ENCODE measurements at places on chromosomes 2 and 18.

DNA sequence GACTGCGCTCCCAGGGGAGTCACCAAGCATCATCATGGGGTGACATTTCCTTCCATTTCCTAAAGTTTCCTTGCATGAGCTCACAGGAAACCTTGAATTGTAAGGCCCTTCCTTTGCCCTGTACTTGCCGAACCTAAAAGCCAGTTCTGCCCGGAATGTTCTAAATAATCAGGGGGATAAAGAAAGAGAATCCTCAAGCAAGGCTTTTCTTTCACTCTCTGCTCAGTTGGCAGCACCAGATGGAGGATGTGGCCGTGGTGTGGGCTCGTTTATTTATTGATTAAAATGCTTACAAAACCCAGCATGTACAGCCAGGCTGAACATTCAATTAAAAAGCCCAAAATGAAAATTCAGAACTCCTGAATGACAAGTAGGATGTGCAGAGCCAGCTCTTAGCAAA is 170.5 kb downstream of the SH3RF3 start:
- no peak for DNase-seq

GRCh38 chr18:79738581-79739439 is 58.9 kb upstream of the KCNG2 start:
- DNase-seq, result no peak

DNA sequence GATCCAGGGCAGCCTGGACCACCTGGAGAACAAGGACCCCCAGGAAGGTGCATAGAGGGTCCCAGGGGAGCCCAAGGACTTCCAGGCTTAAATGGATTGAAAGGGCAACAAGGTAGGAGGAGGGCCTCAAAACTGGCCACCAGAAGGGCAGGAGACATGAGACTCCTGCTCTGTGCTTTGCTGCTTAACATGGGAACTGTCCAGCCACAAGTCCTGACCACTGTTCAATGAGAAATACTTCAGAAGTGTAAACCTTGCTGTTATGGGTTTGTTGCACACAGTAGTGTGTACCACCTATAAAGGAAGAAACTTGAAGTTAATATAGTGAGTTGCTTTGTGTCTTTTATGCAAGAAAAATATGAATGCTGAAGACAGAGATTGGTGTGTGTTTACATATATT is 44.2 kb upstream of the MFF start:
- no peak for DNase-seq

DNA sequence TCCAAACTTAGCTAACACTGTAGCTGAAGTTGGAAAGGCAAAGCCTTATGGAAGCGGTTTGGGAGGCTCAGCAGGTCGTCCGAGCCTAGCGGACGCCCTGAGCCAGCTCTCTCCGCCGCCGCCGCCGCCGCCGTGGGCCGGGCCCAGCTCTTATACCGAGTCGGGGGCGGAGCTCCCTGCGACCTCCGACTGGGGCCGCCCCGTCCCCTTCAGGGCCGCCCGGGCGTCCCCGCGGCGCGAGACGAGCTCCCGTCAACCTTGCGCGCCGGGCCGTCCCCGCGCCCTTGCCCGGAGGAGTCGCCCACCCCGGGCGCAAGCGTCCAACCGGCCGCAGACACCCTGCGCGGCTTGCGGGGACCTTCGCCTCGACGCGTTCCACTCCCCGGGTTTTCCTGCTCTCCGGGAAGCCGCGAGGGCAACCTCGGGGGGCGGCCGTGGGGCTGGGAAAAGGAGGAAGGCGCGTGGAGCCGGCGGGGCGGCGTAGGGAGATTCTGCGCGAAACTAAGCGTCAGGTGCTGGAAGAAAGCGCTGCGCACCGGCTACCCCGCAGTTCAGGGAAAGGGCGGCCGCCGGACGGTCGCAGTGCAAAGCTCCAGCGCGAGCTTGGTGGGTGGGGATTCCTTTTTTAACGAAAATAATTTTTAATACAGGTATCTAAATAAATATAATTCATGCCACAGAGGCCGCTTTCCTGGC is at the start of gene SLC40A1:
SLC40A1 (minus strand) TSS at position 129 of the 696 bp plus-strand sequence. CDS start 326 bp downstream, outside the sequence.
- peak; percentile 88 for DNase-seq

DNA sequence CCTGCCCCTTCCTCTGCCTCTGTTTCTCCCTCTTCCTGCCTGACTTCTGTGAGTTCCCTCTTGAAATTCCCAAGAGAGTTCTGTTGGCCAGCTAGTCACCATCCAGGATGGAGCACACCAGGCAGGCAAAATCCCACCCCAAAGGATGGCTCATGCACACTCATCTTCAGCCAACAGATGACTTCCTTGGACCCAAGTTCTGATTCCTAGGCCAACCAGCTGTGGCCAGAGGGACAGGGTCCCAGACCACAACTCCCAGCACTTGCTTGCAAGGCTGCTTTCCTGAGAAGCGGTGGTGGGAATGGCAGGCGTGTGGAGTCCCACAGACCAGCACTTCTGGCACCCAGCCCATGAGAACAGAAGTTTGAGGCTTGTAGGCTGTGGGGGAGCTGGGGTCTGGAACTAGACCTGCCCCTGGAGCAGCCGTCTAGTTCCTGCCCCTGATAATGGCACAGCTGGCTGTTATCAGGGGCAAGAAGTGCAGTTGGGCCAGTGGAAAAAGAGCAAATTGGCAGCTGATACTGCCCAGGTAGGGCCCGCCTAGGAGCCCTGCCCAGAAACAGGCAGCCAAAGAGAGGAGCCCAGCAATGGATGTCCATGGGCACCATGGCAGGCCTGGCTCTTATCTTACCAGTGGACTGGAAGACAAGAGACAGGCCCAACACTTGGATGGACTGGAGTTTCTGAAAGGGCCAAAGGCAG is 56.7 kb downstream of the CYP26B1 start:
- no peak for DNase-seq

GRCh38 chr18:69954719-69955480 is 7.2 kb upstream of the CD226 start:
- DNase-seq, result no peak

GRCh38 chr2:48220501-48220900 is 309.5 kb upstream of the STON1 start:
- DNase-seq, result no peak

GRCh38 chr18:33706391-33706790 is 128.4 kb downstream of the ASXL3 start:
- DNase-seq, result no peak

DNA sequence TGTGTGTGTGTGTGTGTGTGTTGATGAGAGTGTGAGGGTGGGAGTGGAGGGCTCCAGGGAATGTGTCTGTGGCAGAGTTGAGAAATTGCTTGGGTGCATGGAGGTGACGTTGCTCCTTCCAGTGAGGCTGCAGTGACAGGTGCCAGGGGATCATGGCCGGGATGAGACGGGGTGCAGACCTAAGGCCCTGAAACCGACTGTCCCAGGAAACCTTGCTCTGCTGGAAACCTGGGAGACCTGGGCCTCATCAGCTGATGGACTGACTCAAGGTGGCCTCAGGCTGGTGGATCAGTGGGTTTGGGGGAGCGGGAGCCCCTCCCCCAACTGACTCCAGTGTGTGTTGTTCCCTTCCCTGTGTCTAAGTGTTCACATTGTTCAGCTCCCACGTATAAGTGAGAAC is 56.6 kb downstream of the INHBB start:
- no peak for DNase-seq

GRCh38 chr2:182193291-182193690 is 207.6 kb downstream of the PPP1R1C start:
- no peak for DNase-seq

GRCh38 chr18:48109961-48110493 is 179.6 kb upstream of the SMAD2 start:
- no peak for DNase-seq
